Stimulated activated CD4-positive, alpha-beta T cell treated with anti-CD3 and anti-CD28 coated beads, Interleukin-1b, Interleukin-23, amount 100 ng/mL, for 48 hours (primary cell): ENCODE measurements at places on chromosomes 2 and 18.

- no peak for DNase-seq
These were observed 814.7 kb downstream of the LRP1B start for GRCh38 chr2:141316103-141316502.

DNA sequence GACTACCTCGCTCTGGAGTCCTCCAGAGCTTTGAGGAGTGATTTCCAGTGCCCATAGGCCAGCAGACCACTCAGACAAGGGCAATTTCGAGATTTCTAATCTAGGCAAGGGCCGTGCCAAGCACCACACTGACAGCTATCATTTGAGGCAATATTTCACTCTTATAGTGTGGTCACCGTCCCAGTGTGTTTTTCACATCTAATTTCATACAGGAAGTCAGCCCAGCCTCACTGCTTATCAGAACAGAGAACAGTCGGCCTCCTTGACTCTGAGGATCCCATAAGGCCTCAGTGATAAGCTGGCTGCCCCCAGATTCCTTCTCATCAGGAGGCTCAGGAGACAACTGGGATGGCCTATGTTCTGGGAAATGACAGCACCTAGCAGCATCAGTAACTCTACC, 581 bp downstream of the CAPN14 start:
- no peak for DNase-seq

DNA sequence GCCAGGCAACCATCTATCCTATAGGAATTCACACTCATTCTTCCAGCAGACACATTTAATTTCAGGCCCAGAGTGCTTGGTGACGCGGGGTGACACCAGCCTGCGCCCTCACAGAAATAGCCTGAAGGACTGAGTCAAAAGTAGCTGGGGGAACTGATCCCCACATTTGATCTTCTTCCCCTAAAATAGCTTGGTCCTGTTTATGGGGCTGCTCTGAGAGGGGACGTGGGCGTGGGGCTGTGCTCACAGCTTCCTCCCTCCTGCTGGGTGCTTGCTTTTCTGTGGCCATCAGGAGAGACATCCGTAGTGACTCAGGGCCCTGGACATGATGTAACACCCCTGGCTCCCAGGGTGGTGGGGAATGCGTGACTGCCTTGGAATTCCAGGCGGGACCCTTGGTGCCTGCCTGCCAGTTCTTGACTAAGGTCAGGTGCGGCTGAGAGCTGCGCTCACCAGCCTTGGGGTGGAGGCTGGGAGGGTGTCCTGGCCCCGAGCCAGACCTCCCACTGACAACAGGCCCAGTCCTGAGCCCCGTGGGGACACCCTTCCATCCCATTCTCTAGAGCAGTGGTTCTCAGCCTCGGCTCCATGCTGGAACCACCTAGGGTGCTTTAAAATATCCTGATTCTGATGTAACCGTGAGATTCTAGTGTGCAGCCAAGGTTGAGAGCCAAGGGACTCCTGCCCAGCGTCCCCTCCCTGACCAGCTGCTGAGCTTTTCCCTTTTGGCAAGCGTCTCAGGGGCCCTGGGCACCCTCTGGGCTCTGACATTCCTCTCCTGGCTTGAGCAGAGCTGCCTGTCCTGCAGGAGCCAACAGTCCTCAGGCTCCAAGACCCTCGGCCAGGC, 47.4 kb upstream of the SMAD7 start:
- no peak for DNase-seq

- no peak for DNase-seq
These were observed 2.1 kb downstream of the PUM2 start for GRCh38 chr2:20348542-20348941.
